Uterus (tissue), 4 donors: ENCODE measurements at places on chromosomes 2 and 18.

DNA sequence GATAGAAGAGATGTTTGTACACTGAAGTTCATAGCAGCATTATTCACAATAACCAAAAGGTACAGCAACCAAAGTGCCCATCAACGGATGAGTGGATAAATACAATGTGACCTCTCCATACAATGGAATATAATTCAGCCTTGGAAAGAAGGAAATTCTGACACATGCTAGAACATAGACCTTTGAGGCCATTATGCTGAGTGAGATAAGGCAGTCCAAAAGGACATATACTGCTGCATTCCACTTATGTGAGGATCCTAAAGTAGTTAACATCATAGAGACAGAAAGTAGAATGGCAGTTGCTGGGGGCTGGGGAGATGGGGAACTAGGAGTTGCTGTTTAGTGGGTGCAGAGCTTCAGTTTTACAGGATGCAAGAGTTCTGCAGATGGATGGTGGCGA lies 38.2 kb upstream of the GLI2 start:
- no peak for DNase-seq

DNA sequence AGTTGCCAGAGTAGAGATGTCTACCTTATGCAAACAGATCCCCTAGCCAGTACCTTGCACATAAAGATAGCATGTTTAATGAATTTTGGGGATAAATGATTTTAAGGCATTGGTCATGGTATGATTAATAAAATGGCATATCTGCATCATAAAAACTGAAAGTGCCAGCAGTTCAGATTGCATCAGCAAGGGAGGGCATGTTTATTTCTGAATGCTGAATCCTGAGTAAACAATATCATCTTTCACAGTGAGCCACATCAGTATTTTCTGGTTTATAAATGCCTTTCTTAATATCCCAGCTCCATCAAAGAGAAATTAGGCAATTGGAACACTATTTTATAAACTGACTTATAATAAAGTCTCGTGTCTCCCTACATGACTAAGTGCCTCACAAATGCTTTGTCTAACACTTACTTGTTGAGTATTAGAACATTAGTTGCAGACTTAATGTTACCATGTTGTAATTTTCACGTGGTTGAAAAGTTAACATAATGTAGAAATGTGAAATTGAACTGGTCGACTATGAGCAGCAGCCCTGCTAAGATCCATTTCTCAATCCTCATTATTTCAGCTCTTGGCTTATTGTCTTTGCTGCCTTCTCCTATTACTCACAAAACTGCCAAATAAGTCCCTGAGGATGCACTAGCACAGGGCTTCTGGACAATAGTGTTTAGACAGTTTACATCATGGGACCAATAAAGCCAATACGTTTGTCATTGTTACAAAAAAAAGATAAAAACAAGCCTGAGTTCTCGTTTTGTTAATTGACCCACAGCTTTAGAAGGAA lies 48.0 kb downstream of the LANCL1 start:
- no peak for DNase-seq

GRCh38 chr2:212495046-212495445 lies 43.6 kb downstream of the ERBB4 start:
- no peak for DNase-seq

DNA sequence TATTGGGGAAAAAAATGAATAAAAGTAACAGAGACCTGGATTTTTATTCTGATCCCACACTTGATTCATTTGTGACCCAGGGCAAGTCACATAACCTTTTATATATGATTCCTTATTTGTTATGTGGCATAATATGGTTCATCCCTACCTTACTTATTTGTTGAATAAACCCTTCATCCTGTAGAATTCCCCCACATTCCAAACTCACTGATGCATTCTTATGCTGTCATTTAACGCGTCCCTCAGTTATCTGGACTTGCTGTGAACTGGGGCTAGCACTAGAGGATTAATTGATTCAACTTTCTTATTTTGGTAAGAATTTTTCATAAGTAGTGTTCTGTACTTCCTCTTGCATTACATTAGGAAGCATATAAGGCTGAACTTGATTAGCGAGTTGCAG lies 384.7 kb upstream of the RAB12 start:
- DNase-seq = no peak

GRCh38 chr2:174198846-174199564 lies 49.3 kb downstream of the OLA1 start:
- no peak for DNase-seq

GRCh38 chr2:234488913-234489451 lies 7.9 kb downstream of the ARL4C start:
- no peak for DNase-seq

DNA sequence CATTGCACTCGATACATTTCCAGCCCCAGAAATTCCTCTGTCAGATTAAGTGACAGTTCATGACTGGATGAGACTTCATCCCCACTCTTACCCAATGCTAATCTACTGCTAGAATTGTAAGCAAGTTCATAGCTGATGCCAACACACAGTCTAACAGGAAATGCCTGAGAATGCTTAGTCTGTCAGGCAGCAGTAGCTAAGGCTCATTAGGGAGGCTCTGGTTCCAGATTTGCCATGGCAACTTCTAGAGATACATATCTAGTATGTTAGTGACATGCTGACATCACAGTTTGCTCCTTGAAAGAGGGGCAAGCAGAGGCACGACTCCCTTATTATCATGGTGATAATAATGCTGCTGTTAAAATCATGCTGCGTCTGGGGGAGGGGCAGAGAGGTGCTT lies 198.4 kb downstream of the RBM43 start:
- DNase-seq = no peak

DNA sequence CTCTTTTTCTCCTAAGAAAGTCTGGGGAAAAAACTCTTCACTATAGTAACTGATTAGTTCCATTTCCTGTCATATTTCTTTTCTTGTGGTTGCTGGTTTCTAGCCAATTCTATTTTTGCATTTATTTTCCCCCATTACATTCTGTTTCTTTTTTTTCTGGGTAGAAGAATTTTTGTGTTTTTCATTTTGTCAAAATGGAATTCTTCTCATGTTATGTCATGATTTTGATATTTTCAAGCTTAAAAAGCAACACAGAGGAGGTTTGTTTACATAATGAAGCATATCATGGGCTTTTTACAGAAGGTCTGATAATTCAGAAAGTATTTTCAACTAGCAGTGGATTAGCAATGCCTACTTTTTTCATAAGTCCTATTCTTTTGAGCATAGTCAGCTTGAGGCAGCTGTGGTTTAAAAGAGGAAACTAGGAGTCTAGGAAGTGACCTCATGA lies 102.0 kb downstream of the MAP2 start:
- no peak for DNase-seq

DNA sequence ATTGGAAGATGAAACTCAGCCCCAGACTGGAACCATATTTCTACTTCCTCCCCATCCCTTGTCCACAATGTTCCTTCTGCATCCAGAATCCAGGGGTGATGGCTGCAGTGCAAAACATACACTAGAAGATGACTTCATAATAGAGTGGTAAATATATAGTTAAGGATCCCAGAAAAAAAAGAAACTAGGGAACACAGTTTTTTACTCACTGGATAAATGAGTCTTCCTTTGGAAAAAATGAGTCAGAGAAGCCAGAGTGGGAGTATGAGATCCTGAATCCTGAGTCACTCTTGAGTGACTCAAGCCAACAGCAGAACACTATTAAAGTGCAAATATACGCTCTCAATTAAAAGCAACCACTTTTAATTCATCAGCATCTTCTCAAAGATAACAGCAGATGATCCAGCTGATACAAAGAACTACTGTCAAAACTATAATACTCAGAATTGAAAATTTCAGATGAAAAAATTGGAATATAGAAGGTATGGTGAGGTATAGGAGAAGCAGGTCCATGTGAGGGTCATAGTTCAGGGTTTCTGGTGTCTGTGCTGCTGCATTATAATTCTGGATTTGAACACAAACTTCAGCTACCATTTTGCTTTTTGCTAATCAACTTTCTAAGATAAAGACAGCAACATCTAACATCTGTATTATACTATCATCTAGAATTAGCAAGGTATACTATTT lies 987.2 kb upstream of the CDH2 start:
- DNase-seq = no peak

GRCh38 chr2:1941556-1941955 lies 197.2 kb upstream of the PXDN start:
- DNase-seq = no peak

GRCh38 chr2:157326698-157327097 lies 1.1 kb upstream of the ERMN start:
- no peak for DNase-seq

- DNase-seq = no peak
These were observed 6.3 kb upstream of the ECEL1 start for GRCh38 chr2:232493701-232494474.

DNA sequence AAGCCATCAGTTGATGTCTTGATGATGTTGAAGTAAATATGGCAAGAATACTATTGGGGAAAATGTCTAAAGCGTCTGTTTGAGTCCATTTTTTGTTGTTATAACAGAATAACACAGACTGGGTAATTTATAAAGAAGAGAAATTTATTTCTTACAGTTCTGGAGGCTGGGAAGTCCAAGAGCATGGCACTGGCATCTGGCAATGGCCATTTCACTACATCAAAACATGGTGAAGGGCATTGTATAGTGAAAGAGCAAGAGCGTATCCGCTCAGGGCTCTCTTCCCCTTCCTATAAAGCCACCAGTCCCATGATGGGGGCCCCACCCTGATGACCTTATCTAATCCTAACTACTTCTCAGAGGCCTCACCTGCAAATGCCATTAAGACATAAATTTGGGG lies 29.6 kb upstream of the MRPL19 start:
- no peak for DNase-seq

DNA sequence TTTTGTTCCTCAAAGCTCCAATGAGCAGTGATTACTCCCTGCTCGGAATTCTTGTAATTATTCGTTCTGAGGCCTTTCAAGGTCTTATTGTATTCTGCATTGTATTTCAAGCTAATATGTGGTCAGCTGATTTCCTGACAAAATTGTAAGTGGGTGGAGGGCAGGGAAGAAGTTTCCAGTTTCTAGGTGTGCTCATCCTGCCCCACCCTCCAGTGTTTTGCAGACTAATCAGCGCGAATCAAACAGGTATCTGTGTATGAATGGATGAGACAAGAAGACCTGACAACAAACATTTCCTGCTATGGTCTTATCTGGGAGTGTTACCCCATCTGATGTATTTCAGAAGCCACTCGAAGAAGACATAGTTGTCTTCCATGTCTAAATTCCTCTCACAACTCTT lies 35.3 kb downstream of the MYCN start:
- DNase-seq = no peak

DNA sequence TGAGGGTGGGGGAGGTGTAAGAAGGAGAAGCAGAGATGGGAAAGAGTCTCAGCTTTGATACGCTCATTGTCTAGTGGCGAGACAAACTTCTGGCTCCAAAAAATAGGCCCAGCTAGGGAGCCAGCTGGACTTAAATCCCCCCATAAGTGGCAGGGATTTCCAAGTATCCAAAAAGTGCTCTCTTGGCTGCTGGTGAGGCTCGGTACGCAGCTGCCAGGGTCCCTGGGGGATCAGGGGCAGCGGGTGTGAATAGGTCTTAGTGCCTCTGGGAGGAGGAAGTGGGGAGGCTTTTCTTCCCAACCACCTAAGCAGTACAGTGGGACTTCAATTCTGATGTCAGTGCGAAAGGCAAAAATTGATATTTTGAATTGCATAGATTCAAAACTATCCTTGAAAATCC lies 73.5 kb downstream of the ALK start:
- DNase-seq = no peak

- no peak for DNase-seq
These were observed 125.8 kb downstream of the OSBPL6 start for GRCh38 chr2:178320011-178320585.

- DNase-seq = no peak
These were observed 29.2 kb upstream of the CERS6 start for GRCh38 chr2:168426861-168427260.

GRCh38 chr2:159736048-159736447 lies 23.7 kb downstream of the MARCHF7 start:
- DNase-seq = no peak
